ENCODE measurements at places on chromosomes 6 and 20.

DNA sequence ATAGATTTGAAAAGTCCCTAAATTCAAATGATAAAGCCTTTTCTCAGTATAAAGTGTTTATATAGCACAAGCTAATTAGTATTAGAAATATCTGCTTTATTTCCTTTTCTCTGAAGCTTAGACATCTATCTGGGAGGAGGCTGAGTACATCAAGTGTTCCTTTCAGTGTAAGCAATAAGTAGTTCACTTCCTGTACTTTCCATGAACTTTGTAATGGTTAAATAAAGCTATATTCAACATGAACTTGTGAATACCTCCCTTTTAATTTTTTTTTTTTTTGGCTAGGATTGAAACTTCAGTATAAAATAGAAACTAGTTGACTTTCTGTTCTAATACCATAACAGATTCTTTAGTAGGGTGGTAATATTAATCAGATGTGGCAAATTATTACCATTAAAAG is 190.9 kb downstream of the CENPW start:
- DNase-seq: peak; percentile 46

DNA sequence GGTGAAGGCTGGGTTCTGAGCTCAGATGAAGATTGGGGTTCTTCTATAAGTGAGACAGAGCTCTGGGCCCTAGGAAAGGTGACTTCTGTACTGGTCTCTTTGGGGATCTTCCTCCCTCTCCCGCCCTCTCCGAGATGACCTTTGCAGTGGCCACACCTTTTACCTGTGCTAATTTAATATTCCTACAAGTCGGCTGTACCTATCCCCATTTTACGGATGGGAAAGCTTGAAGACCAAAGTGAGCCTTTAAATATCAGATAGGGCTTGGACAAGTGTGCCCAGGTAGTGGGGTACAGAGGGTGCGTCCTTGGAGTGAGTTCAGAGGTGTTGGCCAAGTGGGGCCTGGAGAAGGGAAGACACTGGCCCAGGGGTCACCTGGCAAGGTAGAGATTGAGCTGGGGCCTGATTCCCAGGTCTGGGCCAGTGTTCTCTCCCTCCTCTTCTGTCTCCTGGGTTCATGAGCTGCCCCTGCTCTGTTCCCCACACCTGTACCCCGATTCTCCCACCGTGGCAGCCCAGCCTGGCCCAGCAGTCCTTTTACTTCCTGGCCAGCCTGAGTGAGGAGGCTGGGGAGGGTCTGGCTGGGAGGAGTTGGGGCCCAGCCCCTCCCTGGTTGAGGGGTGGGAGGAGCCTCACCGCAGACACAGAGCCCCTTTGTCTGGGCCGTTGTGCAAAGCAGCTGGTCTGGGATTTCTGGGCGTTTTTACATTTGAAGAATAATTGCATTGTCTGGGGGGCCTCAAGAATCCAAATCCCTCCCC is 152.1 kb upstream of the RNF24 start:
- DNase-seq: peak; percentile 71

DNA sequence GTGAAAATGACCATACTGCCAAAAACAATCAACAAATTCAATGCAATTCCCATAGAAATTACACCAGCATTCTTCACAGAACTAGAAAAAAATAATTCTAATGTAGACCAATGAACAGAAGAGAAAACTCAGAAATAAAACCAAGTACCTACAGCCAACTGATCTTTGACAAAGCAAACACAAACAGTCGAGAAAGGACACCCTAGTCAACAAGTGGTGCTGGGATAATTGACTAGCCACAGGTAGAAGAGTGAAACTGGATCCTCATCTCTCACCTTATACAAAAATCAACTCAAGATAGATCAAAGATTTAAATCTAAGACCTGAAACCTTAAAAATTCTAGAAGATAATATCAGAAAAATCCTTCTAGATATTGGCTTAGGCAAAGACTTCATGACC is 44.5 kb upstream of the ZNF133 start:
- no peak for DNase-seq

DNA sequence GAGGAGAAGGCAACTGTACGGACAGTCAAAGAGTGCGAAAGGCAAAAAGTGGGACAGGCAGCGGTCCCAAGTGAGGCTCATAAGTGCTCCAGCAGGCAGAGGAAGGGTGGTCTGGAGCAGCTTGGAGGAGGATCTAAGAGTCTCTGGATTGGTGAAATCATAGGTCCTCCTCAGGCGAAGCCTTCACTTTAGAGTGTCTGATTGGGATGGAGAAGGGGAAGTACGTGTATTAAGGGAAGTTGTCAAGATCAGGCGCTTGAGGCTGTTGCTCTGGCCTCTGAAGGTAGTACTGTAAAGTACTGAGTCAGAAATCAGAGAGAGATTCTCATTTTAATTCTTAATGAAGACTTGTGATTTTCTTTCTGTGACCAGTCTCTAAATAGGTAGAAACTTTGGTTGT is 185.6 kb downstream of the KIF16B start:
- DNase-seq: no peak

DNA sequence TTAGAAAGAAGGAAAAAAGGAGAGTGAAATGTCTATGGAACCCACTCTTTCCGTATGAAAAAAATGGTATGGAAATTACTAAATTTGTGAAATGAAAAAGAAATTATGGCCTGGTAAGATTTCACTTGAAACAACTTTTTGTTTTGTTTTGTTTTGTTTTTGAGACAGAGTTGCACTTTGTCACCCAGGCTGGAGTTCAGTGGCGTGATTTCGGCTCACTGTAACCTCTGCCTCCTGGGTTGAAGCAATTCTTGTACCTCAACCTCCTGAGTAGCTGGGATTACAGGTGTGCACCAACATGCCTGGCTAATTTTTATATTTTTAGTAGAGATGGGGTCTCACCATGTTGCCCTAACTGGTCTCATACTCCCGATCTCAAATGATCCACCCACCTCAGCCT is 17.8 kb upstream of the GSTA5 start:
- no peak for DNase-seq

- DNase-seq: peak; percentile 21
These were observed 19.5 kb upstream of the SIRT5 start for GRCh38 chr6:13554929-13555333.

GRCh38 chr6:7467007-7467897 is 74.2 kb upstream of the DSP start:
- DNase-seq: peak; percentile 96

DNA sequence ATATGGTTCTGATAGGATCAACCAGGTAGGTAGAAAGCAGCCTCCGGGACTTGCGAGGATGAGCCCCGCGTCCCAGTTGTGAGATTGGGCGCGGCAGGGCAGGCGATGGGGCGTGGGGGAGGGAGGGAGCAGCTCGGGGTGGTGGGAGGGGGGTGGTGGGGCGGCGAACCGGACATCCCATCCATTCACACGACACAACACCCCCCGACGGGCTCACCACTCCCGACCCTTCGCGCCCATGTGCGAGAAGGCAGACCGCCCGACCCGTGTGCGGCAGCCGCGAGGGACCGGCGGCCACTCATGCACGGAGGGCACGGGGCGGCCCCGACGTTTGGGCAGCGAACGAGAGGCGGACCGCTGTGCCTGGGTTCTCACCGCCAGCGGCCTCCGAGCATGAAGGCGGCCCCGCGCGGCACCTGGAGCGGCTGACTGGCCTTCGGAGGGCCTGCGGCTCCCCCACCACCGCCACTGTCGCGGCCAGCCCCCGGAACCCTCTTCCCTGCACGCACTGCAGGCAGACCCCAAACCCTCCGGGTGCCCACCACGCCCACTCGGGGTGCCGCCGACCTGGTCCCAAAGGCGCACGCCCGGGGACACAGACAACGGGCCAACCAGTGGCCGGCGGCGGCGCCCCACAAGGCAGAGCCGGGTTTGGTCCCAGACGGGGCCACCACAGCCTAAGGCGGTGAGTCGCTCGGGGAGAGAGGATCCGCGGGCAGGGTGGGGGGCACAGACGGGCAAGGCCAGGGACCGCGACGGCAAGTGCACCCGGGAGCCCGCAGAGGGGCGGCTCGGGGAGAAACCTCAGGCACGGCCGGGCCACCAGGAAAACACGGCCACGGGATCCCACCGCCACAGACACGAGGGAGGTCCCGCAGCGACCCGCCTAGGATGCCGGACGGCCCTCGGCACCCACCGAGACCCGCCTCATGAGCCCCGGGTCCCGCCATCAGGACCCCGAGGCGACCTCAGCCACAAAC is 769.2 kb upstream of the DEFB115 start:
- no peak for DNase-seq

GRCh38 chr6:121771937-121772720 is 336.7 kb downstream of the GJA1 start:
- DNase-seq: peak; percentile 14

- DNase-seq: no peak
These were observed 10.2 kb upstream of the DEFB113 start for GRCh38 chr6:49979584-49979983.

DNA sequence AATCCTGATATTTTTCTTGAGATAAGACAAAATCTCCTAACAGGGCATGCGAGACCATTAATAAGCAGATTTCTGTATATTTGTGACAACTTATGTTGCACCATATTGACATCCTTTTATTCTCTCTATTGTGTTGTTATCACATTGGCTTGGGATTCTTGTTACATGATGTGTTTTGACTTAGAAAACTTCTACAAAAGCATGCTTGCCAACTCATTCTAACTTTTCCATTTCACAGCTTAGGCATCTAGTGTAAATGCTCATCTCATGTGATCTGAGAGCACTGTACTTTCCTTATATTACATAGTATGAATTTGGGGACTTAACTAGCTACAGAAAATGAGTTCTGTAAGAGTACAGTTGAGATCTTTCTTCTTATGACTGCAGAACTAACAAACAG is 1040.7 kb upstream of the ADGRB3 start:
- no peak for DNase-seq

Data from small intestine (tissue), 16 donors.